Left renal cortex interstitium (tissue), 4 donors: ENCODE measurements at places on chromosomes 6 and 20. TPM values are rescaled to one million over a fixed set of nuclear protein-coding genes. Genes with fewer than 3 reads are reported as not detected.

- DNase-seq, result no peak
These were observed 84.9 kb upstream of the MLN start for GRCh38 chr6:33888664-33889200.

GRCh38 chr20:10436053-10436699 is 1.1 kb downstream of the SLX4IP start:
- no peak for DNase-seq

DNA sequence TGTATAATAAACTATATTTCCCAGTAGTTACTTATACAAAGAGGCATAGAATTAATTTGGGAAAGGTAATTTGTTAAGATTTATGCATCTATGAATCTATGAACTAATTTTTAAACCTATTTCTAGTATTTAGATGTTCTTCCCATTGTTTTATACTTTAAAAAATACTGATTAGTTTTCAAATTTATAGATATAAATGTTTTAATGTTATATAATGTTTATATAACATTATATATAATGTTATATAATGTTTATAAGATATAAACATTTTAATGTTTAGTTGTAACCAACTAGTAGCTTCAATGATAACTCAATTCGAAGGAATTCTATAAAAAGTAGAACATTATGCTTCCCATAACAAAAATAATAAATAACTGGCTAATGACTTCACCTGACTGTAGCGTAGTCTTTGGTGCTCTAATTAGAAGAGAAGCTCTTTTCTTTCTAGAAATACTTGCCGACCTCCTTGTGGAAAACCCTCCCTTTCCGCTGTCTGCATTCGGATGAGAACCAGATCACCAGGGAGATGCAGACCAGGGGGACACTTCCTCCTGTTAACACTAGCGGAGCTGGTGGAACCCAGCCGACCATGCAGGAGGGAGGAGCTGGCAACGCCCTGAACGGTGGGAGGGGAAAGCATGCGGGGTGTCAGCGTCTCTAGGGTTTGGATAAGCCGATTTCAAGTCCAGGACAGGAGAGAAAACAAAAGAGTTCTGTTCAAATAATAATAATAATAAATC is 158.4 kb downstream of the OR2B2 start:
- peak; percentile 64 for DNase-seq

GRCh38 chr6:44029444-44030185 is 97.6 kb downstream of the MRPL14 start:
- DNase-seq, result no peak

DNA sequence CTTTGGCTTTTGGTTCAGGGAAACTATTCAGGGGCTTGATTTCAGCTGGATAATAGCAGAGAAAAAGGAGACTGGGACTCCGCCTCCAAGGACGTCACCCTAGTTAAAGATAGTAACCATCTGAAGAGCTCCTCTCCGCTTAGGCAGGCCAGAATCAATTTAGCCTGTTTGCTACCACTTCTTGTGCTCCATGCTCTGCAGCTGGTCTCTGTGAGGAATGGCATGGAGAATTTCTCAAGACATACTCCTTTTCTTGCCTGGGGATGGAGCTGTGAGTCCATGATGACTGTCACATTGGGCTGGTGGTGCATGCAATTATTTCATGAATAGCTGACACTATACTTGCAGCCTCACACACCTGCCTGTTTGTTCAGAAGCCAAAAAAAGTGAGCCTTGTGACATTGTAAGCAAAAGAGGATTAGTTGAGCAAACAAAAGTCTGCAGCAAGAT is 61.4 kb downstream of the TXLNB start:
- DNase-seq, result no peak

DNA sequence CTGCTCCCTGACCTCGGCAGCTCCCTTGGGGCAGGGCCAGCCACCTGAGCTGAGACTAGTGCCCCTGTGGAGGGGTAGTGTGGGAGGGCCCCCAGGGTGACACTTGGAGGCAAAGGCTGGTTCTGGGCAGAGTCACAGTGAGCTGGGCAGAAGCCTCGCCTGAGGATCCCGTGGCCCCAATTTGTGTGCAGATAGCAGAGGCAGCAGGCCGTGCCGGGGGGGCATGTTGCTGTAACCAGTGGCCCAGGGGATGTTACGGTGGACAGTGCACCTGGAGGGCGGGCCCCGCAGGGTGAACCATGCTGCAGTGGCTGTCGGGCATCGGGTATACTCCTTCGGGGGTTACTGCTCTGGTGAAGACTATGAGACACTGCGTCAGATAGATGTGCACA is 2.9 kb downstream of the KLHDC3 start:
- DNase-seq, result no peak

DNA sequence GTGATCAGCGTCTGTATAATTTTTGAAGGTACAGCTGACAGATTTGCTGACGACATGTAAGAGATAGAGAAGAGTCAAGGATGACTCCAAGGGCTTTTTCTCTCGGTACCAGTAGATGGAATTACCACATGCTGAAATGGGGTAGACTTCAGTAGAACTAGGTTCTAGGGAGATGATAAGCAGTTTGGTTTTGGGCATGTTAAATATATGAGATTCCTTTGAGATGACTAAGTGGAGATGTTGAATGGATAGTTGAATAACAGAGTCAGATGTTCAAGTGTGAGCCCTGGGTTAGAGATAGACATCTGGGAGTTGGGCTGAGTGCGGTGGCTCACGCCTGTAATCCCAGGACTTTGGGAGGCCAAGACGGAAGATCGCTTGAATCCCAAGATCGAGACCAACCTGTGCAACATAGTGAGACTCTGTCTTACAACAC is 50.0 kb downstream of the PHF20 start:
- no peak for DNase-seq

- DNase-seq, result no peak
These were observed 47.3 kb upstream of the CDYL start for GRCh38 chr6:4728926-4729325.

GRCh38 chr6:22667855-22668254 is 98.5 kb downstream of the HDGFL1 start:
- DNase-seq, result no peak

- DNase-seq, result no peak
These were observed 1.8 kb downstream of the RBCK1 start for GRCh38 chr20:409697-410559.

DNA sequence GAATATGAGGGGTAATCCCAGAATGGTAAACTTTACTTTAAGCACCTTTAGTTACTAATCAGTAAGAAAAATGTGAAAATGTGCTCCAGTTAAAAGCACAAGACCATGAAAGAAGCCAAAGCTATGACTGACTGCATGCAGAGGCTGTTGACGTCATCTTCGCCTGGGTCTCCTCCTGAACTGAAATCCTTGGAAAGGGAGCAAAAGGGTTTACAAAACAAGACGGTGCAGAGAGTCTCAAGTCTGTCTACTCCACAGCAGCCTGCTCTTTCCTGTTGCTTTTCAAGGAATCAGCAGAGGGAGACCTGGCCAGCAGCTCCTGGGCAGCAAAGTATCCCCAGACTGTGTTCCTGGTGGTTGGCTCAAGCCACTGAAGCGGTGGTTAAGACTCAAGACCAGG is 10.2 kb downstream of the FKBP1A start:
- DNase-seq, result no peak

DNA sequence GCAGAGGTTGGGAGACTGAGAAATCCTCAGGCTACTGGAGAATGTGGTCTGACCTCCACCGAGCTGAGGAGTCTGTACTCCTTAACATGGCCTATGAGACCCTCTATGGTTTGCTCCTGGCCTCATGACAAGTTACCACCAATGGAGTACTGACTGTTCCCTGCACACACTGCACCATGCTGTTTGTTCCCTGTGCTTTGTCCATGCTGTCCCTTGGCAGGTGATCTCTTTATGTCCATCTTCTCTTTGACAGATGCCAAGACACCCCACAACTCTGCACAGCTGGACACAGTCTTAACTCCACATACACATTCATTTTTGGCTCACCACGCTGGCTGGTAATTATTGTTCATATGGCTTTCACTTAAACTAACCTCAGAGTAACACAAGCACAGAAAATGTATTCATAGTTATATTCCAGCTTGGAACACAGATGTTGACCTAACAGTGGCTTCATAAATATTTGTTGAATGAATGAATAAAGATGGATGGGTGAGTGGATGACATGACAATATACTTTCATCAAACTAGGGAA is 258.0 kb downstream of the ATXN1 start:
- no peak for DNase-seq

GRCh38 chr20:24895431-24895830 is 53.6 kb upstream of the CST7 start:
- DNase-seq, result no peak

DNA sequence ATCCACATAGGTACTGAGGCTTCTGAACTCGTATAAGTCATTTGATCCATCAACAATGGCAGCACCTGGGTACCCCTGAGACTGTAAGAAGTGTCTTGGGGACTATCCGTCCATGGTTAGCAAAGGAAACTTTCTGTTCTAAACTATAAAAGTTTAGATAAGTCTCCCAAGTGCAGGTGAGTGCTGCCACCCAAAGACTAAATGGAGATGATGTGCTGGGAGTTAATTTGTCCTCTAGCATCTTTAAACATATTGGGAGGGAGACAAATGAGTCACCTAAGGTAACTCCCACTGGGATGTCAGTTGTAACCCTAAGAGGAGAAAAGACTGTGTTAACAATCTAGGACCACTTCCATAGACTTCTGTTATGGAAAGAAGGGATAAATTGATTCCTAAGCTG is 6.2 kb downstream of the BEND6 start:
- no peak for DNase-seq

DNA sequence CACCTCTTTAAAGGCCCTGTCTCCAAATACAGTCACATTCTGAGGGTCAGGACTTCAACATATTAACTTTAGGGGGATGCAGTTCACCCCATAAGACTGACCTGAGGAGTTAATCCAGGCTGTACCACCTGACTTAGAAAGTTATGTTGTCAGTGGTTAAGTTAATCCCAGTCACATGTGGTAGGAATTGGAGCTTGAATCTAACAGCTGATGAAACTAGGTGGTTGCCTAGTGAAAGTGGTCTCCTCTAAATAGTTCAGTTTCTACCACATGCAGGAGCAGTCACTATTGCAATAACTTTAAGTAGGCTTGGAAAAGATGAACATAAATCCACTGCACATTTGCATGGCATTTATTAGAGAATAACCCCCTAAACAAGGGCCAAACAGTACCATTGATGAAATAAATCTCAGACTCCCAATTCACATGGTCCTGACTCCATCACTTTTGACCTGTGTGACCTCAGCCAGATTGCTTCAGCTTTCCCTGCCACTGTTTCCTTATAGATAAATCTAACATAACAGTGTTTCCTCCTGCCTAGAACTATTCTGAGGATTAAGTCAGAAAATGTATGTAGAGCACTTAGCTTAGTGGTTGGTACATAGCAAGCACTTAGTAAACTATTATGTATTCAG is 20.1 kb downstream of the SAMD5 start:
- DNase-seq, result no peak

DNA sequence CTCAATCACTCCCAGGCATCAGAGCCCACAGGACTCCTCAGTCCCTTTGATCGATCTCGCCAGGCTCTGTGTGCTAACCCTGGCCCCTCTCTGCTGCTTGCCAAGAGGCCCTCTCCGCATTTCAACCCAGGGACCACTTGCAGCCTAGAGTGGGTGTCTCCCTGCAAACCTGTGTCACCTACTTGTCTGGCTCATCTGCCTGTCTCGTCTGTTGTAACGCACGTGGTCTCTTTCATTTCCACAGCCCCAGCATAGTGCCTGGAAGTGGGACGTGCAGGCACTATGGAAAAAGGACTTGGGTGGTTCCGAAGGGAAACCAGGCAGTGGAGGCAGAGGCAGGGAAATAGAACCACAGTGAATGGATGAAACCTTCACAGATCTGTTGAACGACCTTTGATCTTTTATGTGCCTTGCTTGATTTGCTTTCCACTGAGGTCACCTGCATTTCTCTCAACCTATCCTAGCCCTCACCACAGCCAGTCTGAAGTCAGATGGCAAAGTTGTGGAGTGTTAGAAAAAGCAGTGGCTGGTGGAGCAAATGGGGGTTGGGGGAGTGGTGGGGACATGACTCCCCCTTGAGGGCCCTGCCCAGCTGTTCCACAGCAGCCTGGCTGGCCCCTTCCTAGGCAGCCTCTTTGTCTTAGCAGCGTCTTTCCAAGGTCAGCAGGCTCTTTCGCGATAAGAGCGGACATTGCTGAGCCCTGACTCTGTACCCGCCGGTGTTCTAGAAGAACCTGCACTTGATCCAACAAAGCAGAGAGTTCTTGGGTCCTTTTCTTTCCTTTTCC is 55.8 kb upstream of the TAGAP start:
- no peak for DNase-seq

GRCh38 chr20:4216142-4216735 is 200.9 kb upstream of the RNF24 start:
- no peak for DNase-seq

The SOBP gene
- polyA plus RNA-seq, result 14.3 TPM

The CD93 gene
- 40.9 TPM for polyA plus RNA-seq

The PCNA gene
- polyA plus RNA-seq, result 162 TPM

The FABP7 gene
- 1.0 TPM for polyA plus RNA-seq

The DCDC2 gene
- 113 TPM for polyA plus RNA-seq

The SMLR1 gene
- polyA plus RNA-seq, result 1.9 TPM
